Hematopoietic multipotent progenitor cell treated with erythropoietin and hydrocortisone succinate and interleukin-3 and kit ligand, for 6 days (in vitro differentiated cells): ENCODE measurements at places on chromosomes 11 and 22.

DNA sequence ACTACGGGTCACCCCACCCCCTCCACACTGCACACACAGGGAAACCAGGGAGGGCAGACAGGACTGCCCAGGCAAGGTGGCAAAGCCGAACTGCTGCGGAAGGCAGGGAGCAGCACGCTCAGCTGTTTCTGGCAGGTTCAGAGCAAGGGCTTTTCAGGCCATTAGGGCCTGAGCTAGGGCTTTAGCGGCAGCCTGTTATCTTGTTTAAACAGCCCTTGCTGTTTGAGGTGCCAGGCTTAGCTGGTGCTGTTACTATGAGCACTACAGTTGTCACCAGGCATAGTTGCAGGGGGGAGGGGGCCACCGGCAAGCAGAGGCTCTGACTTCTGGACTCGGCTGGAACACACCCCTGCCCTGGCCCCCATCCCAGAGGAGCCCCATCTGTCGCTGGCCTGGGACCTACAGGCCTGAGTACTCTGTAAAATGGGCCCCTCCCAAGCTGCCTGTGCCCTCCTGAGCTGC lies 34.9 kb downstream of the RSPH14 start:
- DNase-seq = peak; percentile 92

- no peak for DNase-seq
Measured at GRCh38 chr22:46119729-46120419, 30.5 kb upstream of the PPARA start.

DNA sequence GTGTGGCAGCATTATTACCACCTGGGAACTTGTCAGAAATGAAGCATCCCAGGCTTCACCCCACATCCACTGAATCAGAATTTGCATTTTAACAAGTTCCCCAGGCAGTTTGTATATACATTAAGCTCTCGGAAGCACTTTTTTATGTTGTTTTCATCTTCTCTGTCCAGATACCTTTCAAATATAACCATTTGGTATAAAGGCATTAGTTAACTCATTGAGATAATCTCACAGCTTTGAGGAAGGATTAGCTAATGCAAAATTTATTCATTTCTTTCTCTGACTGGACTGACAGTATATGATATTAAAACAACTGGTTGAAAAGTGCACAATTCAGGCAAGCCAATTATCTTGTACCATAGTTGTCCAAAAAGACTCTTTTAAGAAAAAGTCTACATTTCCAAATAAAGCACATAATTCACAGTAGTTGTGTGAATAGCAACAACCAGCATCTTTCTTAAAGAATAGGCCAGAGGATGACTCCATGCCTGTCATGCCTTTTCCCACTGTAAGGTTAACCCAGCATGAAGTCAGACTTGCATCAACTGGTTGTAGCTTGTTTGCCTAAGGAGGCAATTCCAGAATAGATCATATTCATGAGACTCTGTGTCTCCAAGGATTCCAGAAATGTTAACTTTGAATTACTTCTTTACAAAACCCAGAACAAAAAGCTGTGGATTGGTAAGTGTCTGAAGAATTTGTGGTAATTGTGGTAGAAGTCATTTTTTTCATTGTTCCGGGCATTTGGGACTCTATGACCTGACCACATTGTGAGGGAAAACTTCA lies 254.3 kb upstream of the SESN3 start:
- no peak for DNase-seq

- DNase-seq = no peak
Measured at GRCh38 chr11:47506373-47506772, 46.6 kb downstream of the CELF1 start.

- DNase-seq = no peak
Measured at GRCh38 chr22:29623059-29623458, 19.6 kb downstream of the NF2 start.

GRCh38 chr22:36411589-36412258 lies 24.0 kb upstream of the MYH9 start:
- peak; percentile 77 for DNase-seq

DNA sequence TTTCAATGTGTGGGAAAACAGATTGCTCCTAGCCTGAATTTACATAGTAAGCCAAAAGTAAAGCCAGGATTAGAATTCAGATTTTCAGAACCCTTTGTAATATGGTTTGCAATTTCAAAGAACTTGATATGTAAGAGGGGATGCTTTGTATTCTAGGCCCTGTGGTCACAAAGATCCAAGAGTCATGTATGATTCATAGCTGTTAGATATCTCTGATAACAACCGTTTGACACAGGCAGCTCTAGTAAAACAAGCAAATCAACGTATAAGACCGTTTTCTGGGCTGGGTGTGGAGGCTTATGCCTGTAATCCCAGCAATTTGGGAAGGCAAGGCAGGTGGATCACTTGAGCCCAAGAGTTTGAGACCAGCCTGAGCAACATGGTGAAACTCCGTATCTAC lies 79.6 kb downstream of the EMSY start:
- DNase-seq = peak; percentile 25

DNA sequence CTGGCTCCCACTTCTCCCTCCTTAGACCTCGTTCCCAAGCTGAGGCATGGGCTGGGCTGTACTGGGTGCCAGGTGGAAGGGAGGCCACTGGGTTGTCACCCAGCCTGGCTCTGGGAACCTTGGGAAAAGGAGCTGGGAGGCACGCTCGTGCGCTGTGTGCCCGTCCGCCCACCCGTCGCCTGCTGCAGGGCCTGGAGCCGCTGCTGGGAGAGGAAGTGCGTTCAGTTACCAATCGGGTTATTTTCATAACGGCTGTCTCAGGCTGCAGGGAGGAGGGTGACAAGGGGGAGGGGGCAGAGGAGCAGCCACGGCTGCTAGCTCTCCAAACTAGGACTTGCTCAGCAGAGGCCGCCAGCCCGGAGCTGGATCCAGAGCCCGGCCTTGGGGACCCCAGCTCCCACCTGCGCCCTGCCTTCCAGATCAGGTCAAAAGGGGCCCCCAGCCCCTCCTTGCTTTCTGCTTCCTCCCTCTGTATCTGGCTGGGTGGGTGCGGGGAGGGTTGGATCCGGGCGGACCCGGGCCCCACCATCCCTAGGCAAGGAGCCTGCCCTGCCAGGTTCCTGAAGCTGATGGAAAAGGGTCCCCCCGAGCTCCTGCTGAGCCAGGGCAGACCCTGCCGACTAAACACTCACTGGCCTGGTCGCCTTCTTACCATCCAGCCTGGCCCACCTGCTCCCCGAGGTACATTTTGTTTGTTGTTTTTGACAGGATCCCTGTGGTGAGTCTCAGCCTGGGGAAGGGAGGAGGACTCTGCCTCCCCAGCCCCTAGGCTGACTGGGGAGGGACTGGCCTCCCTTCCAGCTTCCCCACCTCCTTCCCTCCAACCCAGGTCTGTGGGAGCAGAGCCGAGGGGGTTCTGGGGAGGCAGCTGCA lies 14.3 kb downstream of the DGKZ start:
- peak; percentile 90 for DNase-seq

DNA sequence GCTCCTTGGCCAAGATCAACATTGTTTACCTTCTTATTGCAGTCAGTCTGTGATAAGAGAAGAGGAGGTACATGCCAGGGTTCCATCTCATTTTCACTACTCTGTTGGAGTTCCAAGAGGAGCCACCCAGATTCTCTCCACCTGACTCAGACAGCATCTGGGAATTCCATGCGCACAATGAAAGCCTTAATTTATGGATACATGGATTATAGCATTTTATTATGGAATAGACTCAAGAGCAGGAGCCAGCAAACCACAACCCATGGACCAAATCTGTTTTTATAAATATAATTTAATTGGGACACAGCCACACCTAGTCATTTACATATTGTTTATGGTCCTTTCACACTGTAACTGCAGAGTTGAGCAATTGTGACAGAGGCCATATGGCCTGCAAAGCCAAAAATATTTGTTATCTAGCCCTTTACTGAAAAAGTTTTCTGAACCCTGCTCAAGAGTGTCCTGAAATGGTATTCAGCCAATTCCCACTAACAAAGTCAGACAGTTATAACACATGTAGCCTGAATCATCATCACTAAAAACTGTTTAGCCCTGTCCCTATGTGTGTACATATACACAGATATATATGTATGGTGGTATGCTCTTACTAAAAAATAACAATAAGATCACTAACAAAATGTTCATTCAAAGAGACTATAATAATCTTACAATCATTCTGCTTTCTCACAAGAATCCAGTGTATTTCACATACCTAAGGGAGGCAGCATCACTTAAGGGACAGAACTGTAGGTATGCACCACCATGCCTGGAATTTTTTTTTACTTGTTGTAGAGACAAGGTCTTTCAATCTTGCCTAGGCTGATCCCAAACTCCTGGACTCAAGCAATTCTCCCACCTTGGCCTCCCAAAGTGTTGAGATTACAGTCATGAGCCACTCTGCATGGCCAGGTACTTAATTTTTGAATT lies 104.5 kb upstream of the TEAD1 start:
- no peak for DNase-seq

DNA sequence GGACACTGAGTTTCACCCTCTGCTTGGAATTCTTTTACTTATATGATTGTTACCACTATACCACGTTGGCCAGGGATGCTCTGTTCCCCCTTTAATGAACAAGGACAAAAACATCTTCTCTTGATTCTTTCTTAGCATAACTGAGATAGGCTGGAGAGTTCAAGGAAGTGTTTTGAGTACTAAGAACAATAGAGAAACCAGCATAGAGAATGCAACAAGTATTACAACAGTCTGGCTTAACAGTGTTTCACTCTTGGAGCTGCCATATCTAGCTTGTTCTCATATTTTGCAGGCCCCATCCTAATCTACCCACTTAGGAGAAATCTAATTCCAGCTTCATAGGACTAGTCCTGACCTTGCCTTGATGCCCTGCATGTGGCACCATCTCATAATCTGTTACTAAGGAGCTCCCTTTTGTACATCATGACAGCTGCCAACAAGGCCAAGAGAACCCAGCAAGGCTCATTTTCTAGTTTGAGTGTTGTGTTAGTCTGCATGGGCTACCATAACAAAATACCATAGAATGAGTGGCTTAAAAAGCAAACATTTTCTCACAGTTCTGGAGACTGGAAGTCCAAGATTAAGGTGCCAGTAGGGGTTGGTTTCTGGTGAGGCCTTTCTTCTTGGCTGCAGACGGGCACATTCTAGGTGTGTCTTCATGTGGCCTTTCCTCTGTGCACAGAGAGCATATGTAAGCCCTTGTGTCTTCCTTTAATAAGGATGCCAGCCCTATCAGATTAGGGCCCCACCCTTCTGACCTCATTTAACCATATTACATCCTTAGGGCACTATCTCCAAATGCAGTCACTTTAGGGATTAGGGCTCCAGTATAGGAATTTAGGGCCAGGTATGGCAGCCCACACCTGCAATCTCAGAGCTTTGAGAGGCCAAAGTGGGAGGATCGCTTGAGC lies 37.8 kb downstream of the PACS1 start:
- DNase-seq = peak; percentile 52

- DNase-seq = peak; percentile 36
Measured at GRCh38 chr11:119739021-119739703, 10.2 kb upstream of the NECTIN1 start.

DNA sequence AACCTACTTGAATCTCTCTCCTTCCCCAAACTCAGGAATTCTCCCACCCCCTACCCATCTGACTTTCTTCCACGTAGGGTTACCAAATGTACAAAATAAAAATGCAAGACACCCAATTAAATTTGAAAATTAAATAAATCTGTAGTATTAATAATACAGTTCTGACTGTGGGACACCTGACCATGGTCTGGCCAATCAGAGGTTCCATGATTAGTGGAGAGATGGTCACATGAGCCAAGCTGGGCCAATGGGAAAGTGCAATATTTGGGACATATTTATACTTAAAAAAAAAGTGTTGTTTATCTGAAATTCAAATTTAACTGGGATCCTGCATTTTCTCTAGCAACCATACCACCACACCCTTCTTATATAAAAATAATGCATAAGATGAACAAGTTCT lies 29.8 kb upstream of the ASPHD2 start:
- no peak for DNase-seq

DNA sequence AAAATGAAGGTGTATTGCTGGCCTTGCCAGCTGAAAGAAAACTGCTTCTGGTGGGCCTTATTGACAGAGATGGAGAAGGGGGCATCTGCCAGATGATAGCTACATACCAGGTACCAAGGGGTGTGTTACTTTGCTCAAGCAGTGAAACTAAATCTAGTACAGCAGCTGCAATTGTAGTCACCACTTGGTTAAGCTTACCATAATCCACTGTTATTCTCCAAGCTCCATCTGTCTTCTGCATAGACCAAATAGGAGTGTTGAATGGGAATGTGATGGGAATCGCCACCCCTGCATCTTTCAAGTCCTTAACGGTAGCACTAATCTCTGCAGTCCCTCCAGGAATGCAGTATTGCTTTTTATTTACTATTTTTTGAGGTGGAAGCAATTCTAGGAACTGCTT lies 45.8 kb upstream of the LIN7C start:
- no peak for DNase-seq

DNA sequence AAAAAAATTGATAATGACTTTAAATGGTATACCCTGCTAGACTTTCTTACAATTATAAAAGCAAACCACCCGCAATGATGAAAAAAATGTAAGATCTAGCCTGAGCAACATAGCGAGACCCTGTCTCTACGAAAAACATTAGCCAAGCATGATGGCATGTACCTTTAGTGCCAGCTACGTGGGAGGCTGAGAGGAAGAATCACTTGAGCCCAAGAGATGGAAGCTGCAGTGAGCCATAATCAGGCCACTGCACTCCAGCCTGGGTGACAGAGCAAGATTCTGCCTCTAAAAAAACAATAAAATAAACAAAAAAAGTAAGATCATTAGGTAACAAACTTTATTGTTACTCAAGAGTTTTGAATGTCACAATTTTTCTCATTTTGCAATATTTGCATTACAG lies 39.2 kb downstream of the KMT5B start:
- no peak for DNase-seq

- no peak for DNase-seq
Measured at GRCh38 chr11:86292912-86293616, 9.0 kb upstream of the HIKESHI start.

DNA sequence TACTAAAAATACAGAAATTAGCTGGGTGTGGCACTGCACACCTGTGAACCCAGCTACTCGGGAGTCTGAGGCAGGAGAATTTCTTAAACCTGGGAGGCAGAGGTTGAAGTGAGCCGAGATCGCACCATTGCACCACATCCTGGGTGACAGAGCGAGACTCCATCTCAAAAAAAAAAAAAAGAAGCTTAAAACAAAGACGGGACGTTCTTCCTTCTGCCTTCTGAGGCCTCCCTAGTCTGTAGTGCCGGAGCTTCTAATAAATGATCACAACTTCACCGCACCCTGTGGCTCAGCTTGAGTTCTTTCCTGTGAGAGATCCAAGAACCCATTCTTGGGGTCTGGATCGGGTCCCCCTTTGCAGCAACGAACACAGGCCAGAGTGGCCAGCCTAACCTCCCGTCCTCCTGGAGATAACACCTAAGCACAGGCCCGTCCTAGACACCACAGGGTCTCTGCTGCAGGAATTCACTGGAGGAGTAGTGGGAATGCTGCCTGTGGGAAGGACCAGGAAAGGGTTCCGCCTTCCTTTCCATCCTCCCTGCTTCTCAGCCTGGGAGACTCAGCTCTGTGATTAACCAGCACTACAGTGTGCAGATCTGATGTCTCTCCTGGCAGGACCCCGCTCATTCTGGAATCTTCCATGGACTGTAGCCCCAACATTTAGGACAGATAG lies 2.2 kb upstream of the APOBEC3H start:
- DNase-seq = no peak

DNA sequence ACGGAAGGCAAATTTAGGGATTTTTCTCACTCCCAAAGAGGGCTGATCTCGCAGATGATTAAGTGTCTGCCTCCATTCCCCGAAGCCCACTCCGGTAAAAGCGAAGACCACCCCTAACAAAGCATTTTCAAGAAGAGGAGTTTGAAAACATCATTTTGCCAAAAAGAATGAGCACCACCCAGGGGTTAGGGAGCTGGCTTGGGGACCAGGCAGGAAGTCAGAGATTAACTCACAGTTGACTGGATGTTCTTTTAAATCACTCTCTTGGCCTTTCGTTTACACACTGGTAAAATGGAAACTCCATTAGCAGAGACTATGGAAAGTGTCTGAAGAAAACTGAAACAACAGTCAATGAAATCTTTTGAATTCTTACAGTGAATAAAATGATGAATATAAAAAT lies 7.9 kb upstream of the TRIM44 start:
- DNase-seq = no peak
